ENCODE measurements at places on chromosomes 7 and 10.
A peak's percentile ranks its signal among the peaks of the same experiment; 100 is the strongest.

- no peak for DNase-seq
Measured at GRCh38 chr7:107387573-107388219, 82.2 kb upstream of the GPR22 start.

DNA sequence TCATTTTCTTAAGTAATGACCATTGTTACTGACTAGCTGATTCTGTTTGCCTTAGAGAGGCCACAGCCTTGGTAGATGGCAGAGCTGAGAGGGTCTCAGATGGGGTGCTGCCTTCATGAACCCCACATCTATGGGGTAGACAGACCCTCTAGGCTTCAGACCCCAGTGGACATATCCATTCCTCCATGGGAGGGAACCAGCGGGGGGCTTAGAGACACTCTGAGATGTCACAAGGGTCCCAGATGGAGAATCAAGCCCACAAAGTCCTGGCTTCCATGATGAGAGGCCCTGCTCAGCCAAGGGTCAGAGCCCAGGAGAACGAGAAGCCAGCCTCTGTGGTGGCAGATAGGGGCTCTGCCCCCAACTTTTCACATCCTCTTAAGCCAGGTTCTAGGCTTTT is 408.6 kb downstream of the TCERG1L start:
- no peak for DNase-seq

DNA sequence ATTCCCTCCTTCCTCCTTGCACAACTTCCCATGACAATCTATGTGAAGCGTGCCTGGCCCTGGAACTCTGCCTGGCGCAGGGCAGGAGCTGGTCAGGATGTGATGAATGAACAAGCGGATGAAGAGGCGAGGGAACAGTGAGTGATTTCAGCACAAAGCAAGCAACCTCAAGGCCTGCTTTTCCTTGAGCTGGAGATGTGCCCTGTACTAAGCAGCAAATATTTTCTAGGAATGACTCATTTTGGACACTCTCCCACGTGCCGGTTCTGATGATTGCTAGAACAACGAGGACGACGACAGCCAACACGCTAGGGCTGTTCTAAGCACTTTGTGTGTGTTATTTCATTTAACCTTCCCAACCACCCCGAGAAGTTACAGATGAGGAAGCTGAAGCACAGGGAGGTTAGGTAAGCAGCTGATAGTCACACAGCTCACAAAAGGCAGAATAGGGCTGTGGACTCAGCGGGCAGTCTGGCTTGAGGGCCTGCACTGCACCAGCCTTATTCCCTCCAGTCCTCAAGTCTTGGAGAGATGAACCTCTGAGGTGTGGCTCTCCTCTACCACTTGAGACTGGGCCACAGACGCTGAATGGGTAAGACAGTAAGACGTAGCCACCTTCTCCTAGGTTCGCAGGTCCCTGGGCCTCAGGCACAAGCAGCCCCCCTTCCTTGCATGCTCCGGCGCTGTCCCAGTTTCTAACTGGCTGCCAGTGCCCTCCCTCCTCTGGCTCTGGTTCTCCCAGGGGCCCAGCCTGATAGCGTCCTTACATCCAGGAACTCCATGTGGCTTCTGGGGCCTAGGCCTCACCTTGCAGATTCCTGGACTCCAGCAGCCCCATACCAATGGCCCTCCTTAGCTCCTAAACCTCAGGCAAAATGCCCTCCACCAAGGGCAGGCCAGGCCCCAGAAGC is 59.0 kb downstream of the YKT6 start:
- peak; percentile 72 for DNase-seq

DNA sequence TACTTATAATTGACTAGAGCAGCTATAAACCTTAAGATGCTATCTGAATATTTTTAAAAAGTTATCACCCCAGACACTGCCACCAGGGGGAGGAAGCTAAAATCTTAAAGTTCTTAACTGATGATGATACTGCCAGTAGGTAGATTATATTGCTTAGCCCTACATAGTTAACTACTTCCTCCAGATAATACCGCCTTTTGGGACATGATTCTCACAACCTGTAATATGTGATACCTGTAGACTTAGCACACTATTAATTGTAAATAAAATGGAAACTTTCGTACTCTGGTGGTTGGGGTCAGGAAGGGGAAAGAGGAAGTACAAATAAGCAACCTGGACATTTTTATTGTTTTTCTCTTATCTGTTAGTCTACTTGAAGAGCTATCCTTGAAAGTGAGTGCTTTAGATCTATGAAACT is 268.9 kb downstream of the ADK start:
- DNase-seq = no peak

DNA sequence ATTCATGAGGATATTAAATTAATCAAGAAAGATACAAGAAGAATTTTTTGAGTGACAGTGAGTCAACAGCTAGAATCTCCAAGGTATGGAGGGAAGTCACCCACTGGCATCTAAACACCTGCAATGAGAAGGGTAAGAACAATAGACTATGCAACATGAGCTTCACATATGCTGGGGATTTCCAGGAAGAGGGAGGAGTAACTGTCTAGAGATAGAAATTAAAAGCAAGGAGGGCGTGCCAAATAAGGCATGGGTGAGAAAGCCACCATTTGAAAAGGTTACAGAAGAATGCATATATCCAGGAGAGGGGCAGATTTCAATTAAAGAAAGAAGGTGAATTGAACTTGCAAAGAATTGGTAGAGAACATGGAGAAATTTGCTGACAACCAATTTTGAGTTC is 365.7 kb downstream of the GPR37 start:
- DNase-seq = no peak

DNA sequence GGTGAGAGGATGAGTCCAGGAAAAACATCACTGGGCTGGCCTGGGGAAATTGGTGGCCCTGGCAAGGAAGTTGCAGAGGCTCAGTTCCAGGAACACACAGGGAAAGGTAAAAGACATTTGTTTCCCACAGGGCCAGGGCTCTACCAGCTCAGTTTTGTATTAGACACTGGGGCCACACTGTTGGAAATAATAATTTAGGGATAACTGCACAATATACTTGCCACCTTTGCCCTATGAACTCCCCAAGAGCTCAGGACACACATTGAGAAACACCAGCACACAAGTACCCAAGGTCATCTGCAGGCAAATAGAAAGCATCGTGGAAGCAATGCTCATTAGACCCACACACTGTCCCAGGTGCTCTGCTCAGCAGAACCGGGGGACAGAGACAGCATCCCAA is 617.6 kb downstream of the PTPRN2 start:
- DNase-seq = no peak

- no peak for DNase-seq
Measured at GRCh38 chr10:133405844-133406527, 12.0 kb downstream of the MTG1 start.

DNA sequence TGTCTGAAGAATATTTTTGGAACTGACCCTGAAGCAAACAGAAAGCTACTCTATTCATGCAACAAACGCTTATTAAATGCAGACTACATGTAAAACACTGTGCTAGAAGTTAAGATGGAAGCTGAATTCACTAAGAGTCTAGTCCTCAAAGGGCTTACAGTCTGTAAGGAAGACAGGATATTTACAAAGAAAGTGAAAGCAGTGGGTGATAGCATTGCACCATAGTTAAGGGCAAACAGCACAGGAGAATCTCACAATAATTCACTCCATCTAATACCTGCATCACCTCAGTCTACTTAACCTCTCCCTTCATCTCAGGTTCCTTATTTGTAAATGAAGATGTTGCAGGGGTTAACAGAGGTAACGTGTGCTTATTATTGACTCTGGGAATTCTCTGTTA is 360.0 kb upstream of the AOAH start:
- DNase-seq = no peak

GRCh38 chr10:27088119-27089044 is 11.9 kb downstream of the ANKRD26 start:
- DNase-seq = no peak

GRCh38 chr7:41306486-41306885 is 396.4 kb downstream of the INHBA start:
- no peak for DNase-seq

GRCh38 chr10:93319896-93320295 is 162.2 kb downstream of the MYOF start:
- DNase-seq = no peak

DNA sequence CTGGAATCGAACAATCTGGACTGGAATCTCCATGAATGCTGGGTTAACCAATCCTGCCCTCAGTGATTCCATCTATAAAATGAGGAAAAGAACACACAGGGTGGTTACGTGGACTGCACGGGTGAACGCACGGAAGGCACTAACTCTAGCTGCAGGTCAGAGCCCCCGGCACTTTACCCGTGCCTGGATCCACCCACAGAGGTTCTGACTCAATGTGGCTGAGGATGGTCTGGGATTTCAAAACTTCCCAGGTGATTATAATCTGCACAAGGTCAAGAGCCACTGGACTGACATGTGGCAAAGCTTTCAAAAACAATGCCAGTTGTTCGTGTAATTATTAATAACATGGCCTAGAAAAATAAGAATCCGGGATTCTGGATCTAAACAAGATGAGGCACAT is 29.2 kb downstream of the KIAA1549 start:
- DNase-seq = no peak

DNA sequence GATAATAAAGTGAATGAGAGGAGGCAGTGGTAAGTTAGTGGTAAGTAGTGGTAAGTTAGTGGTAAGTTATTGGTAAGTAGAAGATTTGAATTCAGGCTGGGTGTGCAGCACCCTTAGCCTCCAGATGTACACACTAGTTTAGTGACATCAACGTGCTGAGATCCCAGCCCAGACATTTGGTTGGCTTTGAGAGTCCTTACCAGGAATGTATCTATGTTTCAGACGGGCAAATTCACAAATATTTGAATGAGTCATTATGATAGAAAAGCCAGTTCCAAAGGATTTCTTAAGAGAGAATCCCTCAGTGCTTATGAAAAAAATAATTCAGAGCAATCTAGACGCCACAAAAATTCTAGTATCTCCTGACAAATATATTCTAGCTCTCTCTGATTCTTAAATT is 70.0 kb downstream of the ARL4A start:
- DNase-seq = no peak

DNA sequence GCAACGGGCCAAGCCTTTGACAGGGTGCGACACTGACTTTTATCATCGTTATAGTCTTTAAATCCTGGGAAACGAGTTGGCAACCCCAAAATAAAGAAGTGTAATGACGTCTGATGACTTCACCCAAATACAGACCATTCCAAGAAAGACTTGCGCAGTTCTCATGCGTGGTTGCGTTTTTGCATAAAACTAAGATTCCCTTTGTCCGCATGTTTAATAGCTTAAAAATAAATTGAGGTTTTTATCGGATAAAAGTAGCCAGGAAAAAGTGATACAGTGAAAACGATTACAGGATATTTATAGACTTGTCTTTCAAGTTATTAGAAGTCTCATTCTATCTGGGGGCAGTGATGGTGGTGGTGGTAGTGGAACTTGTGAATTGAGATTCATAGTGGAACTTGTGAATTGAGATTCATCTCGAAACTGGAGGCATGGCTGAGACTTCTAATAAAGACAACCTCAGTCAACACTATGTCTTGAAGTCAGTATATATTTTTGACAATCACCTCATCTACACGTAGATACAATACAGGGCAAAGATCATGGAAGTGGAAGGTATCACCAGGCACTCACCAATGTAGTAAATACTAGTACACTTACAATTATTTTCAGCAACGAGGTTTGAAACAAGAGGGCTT is 1.2 kb upstream of the NAMPT start:
- DNase-seq = no peak

DNA sequence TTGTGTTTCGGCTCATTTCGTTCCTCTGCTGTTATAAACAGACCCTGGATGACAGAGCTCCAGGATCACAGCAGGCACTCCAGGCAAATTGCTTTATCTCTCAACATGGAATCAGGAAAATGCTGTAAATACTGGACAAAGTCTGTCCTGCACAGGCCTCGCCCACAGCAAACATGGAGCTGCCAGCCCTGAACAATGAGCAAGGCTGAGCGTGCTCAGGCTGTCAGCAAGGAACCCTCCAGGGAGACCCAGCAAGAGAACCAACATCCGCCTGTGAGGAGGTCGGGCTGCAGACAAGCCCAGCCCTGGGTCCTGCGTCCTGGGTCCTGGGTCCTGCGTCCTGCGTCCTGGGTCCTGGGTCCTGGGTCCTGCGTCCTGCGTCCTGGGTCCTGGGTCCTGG is 180.8 kb downstream of the PTPRN2 start:
- DNase-seq = no peak

DNA sequence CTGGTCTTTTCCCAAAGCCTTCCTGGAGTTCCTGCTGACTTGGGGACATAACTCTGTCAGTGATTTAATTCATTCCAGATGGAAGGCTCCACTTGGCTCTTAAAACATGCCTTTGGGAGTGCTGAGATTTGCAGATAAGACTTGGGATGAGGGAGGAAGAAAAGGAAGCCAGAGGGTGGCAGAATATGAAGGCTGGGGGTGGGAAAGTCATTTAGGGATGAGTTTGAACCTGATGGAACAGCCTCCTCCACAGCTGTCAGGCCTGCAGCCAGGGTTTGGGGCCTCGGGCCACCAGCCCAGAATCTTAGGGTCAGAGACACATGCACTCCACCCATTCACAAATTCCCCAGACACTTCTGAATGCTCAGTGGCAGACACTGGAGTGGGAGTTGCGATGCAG is 28.4 kb upstream of the EIF5AL1 start:
- DNase-seq = peak; percentile 68

DNA sequence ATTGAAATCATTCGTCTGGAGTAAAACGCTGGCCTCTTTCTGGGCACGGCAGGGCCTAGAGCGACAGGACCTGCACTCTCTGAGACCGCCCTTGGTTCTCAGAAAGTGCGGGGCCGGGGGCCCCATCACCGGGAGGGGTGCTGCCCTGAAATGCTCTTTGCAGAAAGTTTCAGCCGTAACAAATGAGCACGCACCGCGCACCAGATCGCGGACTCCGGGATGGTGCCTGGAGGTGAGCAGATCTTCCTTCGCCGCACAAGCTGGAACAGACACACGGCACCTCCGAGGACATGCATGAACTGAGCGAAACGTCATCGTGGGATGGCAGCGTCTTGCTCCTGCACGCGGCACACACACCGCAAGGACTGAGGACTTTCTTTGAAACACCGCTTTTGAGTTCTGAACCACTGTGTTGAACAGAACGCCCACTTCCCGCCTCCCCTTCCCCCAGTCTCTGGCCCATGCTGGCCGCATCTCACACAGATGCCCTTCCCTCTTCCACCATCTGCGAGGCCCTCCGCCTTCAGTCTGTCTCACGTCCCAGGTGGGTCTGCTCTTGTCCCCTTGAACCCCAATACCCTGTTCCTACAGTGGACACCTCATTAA is 538.7 kb upstream of the MGMT start:
- peak; percentile 48 for DNase-seq

DNA sequence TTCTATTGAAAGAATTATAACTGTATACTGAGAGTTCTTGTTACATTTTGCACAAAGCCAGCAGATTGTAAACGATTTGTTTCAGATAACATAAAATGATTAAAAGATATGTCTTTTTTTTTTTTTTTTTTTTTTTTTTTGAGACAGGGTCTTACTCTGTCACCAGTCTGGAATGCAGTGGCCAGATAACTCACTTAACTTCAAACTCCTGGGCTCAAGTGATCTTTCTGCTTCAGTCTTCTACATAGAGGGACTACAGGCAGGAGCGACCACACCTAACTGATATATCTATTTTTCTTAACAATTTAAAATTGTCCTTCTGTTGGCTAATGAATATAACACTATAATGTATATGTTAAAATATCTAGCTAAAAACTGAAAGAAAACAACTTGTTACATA is 317.3 kb upstream of the CACNA2D1 start:
- no peak for DNase-seq

- no peak for DNase-seq
Measured at GRCh38 chr10:49111320-49111698, 4.0 kb downstream of the VSTM4 start.

Measured in right hindlimb (tissue), 1 donor.